ENCODE measurements at places on chromosomes 7 and 10. TPM values are rescaled to one million over a fixed set of nuclear protein-coding genes. Genes with fewer than 3 reads are reported as not detected.

DNA sequence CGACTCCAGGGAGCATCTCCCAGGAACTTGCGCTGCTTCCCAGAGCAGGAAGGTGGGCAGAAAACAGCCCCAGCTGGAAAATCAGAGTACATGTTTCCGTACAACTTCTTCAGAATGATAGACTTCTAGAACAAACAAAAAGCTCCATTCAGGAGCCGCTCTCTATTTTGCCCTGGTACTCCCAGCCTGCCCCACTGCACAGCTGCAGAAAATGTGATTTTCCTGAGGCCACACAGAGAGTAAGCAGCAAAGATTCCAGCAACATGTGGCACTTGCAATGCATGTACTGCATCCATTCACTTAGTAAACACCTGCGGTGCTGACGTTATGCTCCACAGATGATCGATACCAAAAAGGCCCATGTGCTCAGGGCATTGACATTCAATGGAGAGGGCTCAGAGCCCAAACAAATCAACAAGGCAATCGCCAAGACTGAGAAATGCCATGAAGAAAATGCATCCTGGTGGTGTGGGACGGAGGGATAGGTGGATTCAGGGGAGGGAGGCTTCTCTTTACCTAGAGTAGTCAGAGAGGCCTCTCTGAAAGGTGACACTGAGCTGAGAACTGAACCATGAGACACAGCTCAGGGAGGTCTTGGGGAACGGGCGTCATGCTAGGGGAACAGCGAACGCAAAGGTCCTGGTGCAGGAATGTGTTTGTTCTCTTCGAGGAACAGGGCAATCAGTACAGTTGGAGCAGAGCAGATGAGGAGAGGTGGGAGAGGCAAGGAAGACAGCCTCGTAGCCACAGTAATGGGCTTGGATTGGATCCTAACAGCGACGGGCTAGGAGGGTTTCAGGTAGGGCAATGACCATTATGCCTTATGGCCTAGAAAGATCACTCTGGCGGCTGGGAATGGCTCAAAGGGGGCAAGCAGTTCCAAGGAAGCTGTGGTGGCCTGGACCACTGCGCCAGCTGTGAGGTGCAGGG, 35.3 kb upstream of the DUSP5 start:
- peak; percentile 51 for DNase-seq

- no peak for DNase-seq
Measured at GRCh38 chr7:140752533-140752932, 56.0 kb downstream of the NDUFB2 start.

- DNase-seq: no peak
Measured at GRCh38 chr10:24790599-24790998, 66.9 kb upstream of the ARHGAP21 start.

- no peak for DNase-seq
Measured at GRCh38 chr7:44654255-44654796, 47.9 kb downstream of the OGDH start.

- no peak for DNase-seq
Measured at GRCh38 chr10:24272374-24272773, 63.4 kb downstream of the KIAA1217 start.

DNA sequence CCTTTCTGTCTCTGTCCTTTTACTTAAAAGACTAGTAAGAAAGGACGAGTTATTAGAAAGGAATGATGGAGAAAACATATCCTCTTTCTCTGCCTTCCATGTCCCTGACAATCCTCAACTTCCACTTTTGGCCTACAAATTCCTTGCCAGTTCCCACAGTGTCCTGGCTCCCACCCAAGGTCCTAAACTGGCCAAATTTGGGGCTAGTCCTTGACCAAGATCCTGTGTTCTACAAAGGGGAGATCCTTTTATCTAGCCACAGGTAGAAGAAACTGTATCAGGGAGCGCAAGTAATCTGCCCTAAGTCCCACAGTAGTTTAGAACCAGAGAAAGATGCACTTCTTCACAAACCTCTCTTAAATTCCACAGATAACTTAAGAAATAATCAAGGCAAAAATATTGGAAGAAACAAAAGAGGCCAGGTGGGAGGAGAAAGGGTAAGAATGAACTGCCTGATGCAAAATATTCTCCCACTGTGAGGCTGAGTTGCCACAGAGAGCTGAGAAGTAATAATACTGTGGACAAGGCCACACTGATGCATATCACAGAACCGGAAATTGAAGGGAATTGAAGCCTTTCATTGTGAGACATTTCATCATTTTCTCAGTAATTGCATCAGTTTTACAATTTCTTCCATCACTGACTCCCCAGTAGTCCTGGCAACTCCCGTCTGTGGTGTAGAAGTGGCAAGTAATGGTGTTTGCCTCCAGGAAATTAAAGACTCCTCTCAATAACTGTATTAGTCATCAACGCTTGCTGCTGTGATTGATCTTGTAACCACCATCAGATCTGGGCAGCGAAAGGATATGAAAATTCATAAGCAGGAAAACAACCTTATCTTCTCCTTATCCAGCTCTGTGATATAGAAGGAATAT, 47.2 kb downstream of the DNAJC12 start:
- no peak for DNase-seq

GRCh38 chr7:141156407-141156806, 82.5 kb downstream of the TMEM178B start:
- no peak for DNase-seq

- no peak for DNase-seq
Measured at GRCh38 chr7:26584987-26585665, 279.3 kb downstream of the SKAP2 start.

DNA sequence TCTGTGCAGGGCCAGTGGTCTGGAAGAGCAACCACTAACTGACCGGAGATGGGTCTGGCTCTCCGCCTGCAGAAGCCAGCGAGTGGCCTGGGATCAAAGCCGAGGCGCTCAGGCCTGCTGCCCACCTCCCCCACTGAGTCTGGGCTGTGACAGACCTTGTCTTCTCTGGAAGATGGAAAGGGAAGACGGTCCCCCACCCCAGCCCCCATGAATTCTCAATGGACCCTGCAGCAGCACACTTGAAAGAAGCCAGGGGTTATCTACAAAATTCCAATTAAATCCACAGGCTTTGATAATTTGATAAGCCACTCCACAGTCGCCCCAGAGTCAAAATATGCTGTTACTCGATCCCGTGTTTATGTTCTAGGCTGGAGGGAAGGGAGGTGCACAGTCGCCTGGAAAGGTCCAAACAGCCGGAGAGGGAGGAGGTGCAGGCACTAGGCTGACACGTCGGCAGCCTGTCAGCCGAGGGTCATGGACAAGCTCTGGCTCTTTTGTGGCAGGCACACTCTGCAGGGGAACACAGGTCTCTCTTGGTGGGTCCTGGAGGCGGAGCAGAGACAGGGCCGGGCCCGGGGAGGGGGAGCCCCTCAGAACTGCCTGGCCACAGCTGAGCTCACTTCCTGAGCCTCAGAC, 134.9 kb downstream of the SH3PXD2A start:
- DNase-seq: no peak

DNA sequence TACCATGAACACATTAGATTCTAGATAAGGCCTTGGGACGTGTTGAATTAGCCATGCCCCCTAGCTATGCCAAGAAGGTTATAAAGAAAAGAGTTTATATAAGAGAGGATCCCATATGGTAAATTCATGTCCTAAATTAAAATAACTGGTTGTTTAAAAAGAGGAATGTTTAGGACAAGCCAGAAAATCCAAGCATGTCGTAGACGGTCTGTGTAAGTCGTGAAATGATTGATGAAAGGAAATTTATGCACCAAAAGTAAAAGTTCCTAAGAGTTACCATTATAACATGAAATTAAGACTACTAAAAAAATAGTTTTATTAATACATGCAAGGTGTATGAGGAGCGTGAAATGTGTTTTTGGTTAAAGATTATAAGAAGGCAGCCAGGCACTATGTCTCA, 624.9 kb downstream of the ARL4A start:
- DNase-seq: no peak

DNA sequence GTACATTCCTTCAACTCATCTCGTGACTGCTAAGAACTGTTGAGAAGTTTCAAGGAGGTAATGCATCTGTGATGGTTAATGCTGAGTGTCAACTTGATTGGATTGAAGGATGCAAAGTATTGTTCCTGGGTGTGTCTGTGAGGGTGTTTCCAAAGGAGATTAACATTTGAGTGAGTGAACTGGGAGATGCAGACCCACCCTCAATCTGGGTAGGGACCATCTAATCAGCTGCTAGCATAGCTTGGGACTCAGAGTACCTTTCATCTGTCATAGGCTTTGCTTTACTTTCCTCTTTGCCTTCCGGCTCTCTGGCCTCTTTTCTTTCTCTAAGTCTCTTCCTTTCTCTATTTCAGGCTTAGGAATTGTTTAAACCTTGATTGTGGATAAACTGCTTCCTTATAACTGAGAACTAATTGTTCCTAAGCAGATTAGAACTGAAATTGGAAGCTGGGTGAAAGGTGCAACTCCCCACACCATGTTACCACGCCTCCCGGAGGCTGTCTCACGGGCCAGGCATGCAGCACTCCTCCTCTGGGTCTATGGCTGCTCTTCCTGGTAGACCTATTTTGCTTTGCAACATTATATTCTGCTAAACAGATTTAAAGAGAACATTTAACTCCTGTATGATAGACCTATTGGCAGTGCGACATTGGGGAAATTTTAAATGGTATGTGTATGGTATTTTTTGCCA, 298.2 kb downstream of the CCSER2 start:
- no peak for DNase-seq

DNA sequence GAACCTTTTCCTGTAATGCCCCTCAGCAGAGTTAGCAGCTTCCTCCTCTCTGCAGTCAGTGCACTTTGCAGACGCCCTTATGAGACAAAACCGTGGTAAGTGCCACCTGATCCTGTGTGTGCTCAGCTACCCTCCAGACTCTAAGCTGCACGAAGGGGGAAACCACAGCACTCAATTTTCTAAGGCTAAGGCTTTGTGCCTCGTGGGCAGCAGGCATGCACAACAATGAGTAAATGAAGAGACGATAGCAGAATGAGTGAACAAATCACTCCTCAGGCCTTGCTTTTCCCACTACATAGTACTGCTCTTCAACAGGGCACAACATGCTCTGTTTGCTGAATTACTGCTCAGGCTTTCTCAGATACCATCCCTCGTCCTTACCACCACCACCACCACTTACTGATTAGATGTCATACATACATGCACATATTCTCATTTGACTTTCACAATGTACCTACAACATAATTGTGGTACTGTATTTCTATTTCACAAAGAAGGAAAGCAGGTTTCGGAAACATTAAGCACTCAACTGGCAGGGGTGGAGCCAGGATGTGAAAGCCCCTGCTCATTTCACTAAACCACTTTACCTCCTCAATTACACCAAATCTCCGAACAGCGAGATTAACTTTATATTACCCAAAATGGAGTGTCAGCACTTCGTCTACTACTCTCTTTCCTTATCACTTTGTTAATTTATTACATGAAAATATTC, 85.4 kb downstream of the ICA1 start:
- DNase-seq: peak; percentile 78

DNA sequence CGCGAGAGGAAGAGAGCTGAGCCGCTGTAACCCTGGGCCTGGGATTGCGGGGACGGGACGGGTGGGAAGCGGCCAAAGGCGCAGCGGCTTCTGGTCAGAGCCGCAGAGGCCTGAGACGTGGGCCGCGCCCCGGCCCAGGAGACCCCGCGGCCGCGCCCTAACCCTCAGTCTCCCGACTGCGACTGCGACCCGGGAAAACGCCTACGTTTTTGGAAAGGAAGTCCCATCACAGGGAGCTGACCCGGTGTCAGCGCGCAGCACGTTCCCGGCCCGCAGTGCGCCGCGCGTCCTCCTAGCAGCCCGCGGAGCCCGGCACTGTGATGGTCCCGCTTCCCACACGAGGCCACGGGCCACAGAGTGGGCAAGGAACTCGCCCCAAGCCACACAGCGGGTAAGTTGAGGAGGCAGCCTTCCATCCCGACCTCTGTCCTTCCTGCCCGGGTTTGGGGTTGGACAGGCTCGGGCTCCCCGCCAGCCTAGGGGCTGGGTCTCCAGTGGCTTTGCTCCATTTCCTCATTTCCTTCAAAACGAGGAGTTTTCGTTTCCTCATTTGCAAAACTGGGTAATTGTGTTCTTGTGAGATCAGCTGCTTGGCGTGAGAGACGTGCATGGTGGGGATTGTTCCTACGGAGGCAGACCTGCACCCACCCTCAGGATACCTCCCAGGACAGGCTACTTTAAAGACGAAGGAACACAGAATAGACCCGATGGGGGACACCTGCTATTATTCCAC, 1.2 kb downstream of the GPNMB start:
- DNase-seq: peak; percentile 83

DNA sequence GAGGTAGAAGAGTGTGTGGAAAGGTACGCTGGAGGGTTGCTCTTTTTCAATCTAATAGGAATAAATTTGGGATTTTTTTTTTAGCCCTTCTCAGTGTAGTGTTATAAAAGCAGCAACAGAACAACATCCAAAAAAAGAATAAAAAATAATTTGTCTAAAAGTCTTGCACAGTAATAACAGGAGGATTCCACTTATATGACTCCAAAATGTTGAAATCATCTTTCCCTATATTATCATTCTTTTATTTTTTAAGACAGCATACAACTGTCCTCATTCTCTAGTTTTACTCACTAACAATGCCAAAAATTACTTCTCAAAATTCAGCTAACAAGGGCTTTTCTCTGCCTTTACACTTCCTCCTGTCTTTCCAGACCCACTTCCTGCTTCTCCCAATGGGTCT, 27.8 kb downstream of the IL2RA start:
- no peak for DNase-seq

- DNase-seq: no peak
Measured at GRCh38 chr7:74542558-74543117, 88.9 kb downstream of the GTF2IRD1 start.

DNA sequence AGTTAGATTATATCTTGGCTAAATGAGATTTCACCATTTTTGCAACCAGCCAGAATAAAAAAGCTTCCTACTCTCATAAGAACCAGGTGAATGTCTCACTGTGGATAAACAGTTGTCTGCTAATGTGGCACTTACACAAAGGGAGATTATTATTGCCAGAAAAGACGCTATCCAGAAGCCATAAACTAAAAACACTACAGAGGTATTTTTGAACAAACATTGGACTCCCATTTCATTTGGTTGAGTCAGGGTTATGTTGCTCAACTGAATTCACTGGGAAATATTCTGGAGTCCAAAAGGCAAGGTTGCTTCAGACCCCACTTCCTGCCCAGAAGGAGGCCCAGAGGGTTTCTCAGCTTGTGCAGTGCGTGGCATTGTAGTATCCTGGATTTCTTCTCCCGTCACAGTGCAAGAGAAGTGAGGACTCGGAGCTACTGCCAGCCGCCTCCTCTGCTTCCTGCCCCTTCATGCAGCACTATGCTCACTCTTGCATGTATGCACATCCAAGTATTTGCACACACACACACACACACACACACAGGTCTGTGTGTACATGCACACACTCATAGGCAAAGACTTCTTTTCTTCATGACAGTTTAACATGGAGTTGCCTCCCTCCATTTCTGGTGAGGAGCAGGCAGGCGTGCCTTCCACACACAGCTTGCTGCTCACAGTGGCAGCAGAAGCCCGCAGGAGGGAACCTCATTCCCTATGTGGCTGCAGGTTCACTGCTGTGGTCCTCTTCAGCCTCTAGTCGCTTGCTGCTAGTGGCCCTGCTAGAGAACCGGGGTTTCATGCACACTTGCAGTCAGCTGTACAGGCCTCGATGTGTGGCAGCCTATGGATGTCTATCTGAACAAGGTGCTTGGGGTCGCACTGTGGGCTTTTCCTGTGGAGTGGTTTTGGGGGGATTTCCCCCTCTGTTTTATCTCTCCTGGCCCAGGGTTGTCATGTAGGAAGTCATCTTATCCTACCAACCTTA, 10.1 kb downstream of the DENND10 start:
- no peak for DNase-seq

HYAL4 gene
- total RNA-seq: 0.26 TPM

ATOH7 gene
- total RNA-seq: not detected

MNX1 gene
- not detected for total RNA-seq

LEP gene
- total RNA-seq: not detected

Data from spleen (tissue), 13 donors.